ENCODE measurements at places on chromosomes 2 and 18.

- no peak for DNase-seq
These were observed 164.5 kb downstream of the HAUS1 start for GRCh38 chr18:46268671-46269070.

DNA sequence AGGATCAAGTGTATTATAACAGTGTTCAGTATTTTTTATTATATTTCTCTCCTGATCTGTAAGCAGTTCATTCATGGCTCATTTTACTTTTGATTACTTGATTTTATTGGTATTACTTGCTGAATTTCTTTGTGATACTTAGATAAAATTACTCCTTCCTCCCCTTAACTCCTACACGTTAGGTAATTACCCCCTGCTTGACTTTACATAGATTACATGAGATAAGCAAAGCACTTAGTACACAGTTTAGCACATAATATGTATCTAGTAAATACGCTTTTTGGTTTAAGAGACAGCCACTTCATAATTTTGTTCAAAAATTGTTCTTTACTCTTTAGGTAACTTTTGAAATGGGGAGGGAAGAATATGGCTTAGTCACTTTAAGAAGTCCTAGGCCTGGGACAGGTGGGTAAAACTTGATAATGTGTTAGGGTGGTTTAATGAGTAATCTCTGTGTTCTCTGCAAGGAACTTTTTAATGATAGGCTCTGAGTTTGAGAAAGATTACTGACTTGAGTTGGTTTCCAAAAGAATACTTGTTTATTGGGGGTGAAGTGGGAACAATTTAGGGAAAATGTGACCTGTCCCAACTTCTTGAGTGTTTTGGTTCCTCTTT is 80.9 kb downstream of the NCOA1 start:
- DNase-seq = no peak

DNA sequence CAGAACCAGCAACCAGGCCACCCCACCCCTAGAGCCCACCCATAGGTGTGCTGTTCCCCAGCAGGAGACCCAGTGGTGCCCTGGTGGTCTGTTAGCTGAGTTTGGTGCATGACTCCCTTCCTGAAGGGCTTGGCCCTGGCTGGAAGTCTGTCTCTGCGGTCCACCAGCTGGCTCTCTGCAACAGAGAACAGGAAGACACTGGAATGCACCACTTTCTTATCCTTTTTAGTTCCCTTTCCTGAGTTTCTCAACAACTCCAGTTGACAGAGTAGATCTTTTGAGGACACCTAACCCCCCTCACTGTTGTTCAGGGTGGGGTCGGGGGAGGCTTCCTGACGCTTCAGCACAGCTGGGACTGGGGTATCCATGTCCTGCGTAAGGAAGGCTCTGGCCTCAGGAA is 11.9 kb upstream of the RPL37A start:
- no peak for DNase-seq

GRCh38 chr2:99864561-99865553 is 277.5 kb downstream of the AFF3 start:
- DNase-seq = no peak

GRCh38 chr2:127829845-127830246 is 18.9 kb upstream of the WDR33 start:
- no peak for DNase-seq

GRCh38 chr2:56741601-56742102 is 557.9 kb downstream of the CCDC85A start:
- peak; percentile 33 for DNase-seq

GRCh38 chr2:96113367-96113677 is 3.0 kb downstream of the ADRA2B start:
- DNase-seq = no peak

DNA sequence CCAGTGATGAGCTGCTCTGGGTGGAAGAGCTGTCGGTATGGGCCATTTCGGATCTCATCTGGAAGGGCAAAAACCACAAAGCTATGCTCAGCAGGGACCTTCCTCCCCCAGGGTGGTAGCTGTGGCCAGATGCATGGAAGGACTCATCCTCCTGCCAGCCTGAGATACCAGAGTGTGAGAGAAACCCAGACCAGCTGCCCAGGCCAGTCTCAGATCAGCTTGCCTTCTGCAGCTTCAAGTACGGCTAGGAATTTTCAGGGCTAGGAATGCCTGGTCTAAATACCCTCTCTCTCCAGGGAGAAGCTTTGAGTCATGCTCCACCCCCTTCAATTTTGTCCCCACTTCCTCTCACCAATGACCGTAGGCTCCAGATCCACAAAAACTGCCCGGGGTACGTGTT is 1.4 kb upstream of the TUBA4B start:
- no peak for DNase-seq

GRCh38 chr2:80050246-80050645 is 254.3 kb downstream of the LRRTM1 start:
- no peak for DNase-seq

GRCh38 chr2:38584881-38585280 is 17.8 kb downstream of the HNRNPLL start:
- no peak for DNase-seq

DNA sequence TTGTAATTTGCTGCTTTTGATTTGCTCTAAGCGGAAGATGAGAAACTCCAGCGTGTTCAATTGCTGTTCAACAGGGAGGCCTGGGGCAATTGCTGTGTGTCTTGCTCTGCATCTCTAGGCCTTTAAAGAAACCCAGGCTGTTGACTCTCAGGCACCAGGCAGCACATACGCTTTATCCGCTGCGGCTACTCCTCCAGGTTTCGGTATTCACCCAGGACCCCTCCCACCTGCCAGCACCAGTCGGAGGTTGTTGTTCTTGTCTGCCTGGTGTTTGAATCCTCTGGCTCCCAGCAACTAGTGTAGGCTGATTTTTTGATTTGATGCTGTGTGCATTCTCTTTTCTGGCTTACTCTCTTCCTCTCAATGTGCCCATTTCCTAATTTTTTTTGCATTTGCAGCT is 383.1 kb downstream of the TSN start:
- no peak for DNase-seq

GRCh38 chr18:9984080-9984479 is 70.3 kb downstream of the VAPA start:
- DNase-seq = no peak

DNA sequence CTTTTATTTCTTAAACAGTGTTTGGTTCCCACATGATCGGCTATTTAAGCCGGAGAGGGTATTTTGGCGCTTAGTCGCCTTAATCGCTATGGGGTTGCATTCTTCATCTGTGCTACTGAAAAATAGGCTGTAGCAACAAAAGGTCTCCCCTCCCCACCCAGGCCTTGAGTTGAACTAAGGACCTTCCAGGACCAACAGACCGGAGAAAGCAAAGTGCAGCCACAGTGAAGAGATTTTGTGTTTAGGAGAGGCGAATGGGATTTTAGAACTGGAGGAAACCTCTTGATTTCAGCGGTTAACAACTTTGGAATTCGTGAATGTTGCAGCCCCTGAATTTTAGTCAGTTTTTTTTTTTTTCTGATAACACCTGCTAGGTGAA is 1.4 kb downstream of the ITGA6 start:
- no peak for DNase-seq

DNA sequence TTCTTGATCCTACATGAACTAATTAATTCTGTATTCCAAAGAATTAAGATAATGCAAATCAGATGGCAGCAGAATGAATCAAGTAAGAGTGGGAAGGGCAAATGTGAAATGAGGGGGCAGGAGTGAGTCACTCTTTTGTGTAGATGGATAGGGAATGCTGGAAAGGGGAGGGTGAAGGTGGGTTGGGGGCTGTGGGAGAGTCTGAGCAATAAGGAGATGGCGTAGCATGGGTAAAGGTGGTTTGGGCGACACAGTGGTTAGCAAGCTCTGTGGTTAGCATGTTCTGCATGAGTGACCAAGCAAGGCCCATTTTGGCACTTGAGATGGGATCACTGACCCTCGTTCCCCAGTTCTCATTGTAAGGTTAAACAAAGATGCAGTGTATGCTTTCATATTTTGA is 20.4 kb downstream of the GPD2 start:
- no peak for DNase-seq

DNA sequence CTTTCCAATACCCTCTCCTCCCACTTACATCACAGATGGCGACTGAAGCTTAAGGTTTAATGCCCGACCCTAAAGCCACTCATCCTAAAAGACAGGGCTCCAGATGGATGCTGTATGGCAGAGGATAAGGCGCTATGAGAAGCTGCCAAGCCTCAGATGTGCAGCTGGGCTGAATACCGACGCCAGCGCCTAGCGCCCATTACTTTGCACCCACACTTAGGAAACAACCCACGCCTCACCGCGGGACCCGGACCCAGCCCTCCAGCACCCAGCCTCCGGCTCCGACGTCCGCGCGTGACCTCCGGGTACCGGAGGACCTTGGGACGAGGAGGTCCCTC is 335 bp downstream of the TRAK2 start:
- no peak for DNase-seq

DNA sequence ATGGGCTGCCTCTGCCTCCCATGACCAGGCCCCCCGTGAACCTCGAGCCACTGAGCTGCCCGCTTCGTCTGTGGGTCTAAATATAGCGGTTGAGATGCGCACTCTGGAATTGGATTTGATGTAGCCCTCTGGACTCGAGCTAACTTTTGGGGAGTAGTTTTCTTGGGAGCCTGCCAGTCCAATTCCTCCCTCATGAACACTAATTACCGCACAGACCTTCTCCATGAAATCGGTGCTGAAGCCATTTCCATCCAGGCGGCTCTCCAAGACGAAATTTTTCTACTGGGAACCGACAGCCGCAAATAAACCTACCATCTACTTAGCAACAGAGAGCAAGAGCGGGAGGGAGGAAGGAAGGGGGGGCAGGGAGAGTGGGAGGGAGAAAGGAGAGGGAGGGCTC is 63.6 kb downstream of the CELF4 start:
- DNase-seq = no peak

- no peak for DNase-seq
These were observed 6.9 kb downstream of the NDUFA10 start for GRCh38 chr2:240018071-240018750.

DNA sequence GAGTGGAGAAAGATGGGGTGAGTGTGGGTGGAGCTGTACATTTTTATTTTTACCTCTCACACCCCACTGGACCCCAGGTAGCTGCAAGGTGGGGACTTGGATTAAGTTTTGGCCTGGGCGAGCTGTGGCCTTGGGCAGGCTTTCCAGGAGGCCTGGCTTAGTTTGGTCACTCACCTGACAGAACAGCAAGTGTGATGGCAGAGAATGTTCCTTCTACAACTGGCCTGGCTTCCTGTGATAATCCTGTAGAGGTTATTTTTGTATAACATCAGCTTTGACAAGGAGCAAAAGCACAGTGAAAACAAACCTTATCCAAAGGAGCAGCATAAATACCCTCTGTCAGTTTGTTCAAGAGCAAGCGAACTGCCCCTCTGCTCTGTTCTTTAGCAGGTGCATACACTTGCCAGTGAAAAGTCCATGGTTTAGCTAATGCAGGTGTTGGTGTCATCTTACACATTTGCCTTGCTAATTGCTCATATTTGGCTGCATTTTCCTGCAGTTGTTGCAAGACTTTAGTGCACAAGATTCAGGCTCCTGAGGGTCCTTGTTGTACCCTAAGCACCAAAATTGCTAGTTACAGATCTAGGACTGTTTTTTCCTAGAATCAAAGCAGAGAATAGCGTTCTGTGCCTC is 6.3 kb downstream of the THNSL2 start:
- DNase-seq = no peak

DNA sequence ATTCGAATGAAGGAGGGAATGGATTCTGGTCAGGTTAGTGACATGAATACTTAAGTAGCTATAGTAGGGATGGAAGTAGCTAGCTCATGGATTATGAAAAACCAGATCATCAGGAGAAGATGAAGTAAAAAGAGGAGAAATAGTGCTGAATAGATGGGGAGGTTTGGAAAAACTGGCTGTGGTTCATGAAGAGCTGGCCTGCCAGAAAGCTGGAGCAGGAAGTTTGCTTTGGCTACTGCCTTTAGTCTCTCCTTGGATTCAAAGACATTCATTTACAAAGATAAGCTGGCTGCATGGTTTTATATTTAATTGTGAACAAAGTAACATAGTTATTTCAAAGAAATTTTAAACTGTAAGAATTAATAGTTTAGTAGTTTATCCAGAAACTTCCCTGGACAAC is 567.0 kb downstream of the RIT2 start:
- DNase-seq = no peak

GRCh38 chr2:229087267-229087666 is 183.8 kb downstream of the PID1 start:
- no peak for DNase-seq

DNA sequence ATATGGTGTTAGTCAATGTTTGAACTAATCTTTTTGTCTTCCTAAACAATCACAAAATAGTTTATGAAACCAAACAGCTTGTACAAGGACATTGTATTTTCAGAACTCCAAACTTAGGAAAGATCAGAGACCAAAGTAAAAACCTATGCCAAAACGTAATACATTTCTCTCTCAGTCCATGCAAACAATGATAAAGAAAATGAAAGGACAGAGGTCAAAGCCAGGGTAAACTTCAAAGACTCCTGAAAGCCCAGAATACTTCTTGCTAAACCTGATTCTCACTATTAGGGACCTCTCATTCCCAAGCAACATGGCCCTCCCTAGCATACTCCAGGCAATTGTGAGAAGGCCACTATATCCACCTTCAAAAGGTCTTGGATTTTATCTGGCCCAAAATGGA is 105.1 kb upstream of the GALNT5 start:
- DNase-seq = no peak

DNA sequence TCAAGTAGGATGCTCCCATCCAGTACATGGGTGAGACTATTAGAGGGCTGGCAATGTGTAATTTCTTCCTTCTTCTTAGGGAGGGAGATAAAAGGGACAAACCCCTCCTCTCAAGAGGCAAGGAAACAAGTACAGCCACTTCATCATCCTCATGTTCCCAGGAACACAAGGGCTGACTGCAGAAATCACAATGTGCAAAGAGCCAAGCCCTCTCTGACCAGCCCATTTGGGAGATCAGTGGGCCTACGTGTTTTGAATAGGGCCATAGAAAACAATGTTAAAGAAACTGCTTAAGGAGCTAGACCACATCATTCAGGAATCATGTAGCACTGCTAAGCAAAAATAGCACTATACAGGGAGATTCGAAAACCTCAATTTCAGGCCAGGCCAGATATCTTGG is 97.4 kb downstream of the ACTR2 start:
- DNase-seq = no peak

GRCh38 chr2:187124529-187124928 is 275.6 kb upstream of the ZSWIM2 start:
- no peak for DNase-seq
